ENCODE measurements at places on chromosomes 1 and 21.

DNA sequence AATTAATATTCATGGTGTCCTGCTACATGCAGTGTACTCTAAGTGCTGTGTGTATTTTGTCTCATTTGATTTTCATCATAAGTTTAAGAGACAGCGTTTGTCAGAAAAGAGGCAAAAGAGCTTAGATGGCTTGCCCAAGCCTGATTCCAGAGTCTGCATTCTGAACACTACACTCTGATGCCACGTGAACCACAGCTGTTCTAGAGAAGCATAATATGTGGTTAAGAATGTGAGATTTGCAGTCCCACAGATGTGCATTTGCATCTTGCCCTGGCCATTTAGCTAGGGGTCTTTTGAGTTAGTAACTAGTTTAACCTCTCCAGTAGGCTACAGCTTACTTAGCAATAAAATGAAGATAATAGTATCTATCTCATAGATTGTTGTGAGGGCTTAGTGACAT is 9.2 kb upstream of the GADD45A start:
- no peak for DNase-seq

DNA sequence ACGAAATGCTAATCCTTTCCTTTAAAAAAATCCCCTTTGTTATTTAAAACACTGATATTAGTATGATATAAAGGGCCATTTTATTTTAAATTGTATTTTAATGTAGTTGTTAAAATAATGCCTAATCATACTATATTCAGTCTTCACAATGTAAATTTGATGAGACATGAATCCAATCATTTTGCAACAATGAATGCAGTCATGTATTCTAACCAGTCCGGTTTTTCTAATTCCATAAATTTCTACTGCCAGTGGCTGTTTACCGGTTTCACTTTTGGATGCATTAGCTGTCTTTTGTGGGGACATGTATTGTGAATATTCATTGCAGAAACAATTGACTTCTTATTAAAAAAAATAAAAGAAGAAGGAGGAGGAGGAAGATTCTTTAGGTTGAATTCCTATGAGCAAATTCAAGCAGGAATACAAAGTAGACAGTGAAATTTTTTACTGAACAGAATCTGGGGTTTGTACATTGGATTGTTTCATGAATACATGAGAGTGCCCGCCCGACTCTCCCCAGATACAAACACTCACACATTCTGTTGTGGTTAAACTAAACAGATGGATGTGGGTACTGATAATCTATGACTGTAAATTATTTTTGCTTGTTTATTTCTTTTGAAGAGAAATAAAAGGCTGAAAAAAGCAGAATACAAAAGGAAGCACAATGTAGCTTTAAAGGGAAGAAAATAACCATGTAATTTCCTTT is 624.8 kb upstream of the PTBP2 start:
- DNase-seq = no peak

GRCh38 chr1:68188060-68188538 is 44.2 kb downstream of the WLS start:
- DNase-seq = no peak

GRCh38 chr1:180230791-180231505 is 884 bp downstream of the LHX4 start:
- no peak for DNase-seq

- DNase-seq = no peak
Measured at GRCh38 chr1:56627636-56628039, 17.5 kb upstream of the PRKAA2 start.

- DNase-seq = no peak
Measured at GRCh38 chr1:29556657-29557056, 320.3 kb downstream of the PTPRU start.

DNA sequence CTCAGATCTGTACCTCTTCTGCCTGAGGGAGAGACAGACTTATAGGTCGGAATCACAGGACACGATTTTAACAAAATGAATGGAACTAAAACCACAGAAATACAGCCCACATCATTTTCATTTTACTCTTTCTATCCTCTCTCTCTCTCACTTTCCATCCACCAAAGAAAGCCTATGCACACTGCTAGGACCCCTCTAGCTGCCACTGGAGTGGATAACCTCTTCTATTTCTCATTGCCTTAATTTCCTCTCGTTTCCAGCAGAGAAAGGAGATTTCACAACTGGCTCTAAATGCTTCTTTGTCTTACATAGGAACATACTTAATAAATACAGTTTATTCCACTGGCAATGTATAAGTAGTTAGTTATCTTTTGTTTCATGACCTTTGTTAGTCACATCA is 867.8 kb upstream of the ADGRL4 start:
- no peak for DNase-seq

DNA sequence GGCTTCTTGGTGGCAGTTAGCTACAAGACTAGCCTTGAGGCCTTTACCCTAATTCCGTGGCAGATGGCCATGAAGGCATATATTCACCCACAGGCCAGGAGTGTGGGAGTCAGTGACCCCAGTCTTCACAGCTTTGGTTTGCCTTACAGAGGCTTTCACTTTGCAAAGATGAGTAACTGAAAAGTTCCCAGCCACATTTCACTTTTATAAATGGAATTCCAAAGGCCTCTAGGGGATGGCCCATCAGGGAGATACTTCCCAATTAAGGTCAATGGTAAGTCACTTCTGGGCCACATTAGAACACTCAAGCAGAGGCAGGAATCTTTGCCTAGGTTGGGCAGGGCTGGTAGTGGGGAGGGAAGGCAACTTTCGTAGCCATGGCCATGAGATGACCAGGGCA is 13.1 kb upstream of the HEYL start:
- no peak for DNase-seq

DNA sequence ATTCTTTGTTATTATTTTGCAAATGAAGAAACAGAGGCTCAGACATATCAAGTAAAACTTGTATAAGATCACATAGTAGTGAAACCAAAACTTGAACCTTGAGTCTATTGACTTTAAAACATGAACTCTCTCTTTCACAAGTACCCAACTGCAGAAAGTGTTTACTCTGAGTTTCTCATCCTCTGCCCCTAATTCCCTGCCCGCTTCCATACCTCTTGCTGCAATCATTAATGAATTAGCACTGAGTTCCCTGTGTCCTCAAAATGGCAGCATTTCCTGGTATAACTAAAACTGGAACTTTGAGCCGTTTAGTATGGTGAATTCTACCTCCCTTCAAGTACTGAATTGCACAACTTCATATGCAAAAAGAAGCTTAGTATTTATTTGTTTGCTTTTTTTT is 147.7 kb upstream of the DNAH14 start:
- DNase-seq = no peak

DNA sequence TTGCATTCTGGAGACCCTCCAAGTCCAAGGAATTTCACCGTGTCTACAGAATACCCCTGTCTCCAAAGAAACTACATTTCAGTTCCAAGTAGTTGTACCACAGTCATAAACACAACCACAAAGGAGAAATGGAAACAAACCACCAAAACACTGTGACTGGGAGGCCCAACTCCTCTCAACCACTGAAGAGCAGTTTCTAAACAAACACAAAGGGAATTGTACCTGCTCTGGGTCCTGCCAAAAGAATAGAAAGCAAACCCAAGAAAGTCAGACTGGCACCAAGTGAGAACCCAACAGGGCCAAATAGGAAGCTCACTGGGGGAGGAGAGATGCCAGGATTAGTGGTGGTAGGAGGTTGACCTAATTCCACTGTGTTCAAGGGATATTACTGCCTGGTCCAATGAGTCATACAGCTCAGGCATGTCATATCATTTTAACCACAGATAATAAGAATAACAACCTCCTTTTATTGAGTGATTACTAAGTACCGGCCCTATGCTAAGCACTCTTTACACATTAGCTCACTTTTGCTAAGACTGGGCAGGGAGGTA is 123.9 kb upstream of the PPP2R5A start:
- DNase-seq = no peak

GRCh38 chr1:101496109-101496508 is 259.3 kb downstream of the S1PR1 start:
- DNase-seq = no peak

- no peak for DNase-seq
Measured at GRCh38 chr1:64675718-64676345, 69.0 kb upstream of the RAVER2 start.

GRCh38 chr1:218695525-218695924 is 350.4 kb downstream of the TGFB2 start:
- no peak for DNase-seq

DNA sequence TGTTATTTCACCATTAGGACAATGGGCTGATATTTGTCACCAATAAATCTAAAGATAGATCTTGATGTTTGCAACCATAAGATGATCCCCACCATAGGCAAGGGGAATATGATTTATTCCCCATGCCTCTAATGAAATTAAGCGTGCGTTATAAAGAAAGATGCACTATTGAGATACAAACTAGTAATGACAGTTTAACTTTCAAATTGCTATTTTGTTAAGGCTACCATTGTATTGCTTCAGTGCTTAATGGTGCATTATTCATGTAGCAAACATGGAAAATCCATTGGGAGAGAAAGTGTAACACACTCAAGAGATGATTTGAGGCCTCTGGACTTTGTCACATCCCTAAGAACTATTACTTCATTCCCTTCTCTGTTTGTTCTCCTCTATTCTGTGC is 108.9 kb upstream of the TRABD2B start:
- DNase-seq = no peak

GRCh38 chr1:10007169-10007568 is 10.1 kb downstream of the RBP7 start:
- DNase-seq = no peak

- no peak for DNase-seq
Measured at GRCh38 chr1:63915121-63915520, 141.3 kb downstream of the ROR1 start.

- no peak for DNase-seq
Measured at GRCh38 chr1:17086751-17087150, 32.5 kb downstream of the PADI2 start.

DNA sequence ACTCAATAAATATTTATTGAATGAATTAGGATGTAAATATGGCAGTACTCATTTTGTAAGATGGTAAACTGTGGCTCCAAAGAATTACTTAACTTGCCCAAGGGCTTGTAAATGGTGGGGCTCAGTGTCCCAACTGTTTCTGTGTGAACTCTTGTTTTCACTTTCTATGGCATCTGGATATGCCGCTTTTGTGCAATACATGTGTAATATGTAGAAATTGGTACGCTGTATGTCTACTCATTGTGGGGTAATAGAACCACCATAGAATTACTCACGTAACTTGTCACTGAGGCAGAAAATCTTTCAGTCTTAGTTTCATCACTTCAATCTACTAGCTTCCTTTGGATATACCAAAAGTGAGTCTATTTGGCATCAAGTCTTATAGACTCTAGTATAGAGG is 977 bp downstream of the PRPF3 start:
- no peak for DNase-seq

DNA sequence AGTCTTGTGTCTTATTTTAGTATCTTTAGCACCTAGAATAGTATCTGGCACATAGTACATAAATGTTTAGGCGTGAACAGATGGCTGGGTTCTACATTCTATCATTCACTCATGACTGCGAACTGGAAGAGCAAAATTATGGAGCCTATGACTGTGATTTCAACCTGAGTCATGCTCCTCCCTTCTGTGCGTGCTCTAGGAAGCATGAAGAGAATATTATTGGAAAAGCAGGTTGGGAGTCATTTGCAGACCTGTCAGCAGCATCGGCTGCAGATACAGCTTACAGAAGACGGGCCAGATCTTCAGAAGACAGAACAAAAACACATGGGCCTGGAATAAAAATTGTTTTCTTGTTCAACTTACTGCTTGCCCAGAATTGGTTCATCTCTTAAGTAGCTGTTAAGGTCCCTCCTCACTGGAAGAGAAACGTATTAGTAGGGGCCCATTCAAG is 344.0 kb upstream of the USP24 start:
- no peak for DNase-seq

DNA sequence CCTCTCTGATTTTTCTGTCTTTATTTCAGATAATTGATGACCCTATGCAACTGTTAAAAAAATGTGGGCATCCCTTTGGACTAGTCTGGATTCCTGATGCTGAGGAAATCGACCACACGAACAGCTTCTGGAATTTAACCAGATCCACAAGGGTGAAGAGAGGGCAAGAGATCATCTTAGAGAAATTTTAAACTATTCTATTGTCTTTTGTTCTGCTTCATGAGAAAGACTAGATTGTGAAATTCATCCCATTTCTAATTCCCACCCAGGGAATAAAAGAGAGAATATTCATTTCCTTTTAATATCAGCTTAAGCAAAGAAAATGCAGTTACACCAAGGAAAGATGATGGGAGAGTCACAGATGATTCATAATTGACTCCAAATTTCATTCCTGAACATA is 71.8 kb downstream of the DUSP10 start:
- DNase-seq = no peak

DNA sequence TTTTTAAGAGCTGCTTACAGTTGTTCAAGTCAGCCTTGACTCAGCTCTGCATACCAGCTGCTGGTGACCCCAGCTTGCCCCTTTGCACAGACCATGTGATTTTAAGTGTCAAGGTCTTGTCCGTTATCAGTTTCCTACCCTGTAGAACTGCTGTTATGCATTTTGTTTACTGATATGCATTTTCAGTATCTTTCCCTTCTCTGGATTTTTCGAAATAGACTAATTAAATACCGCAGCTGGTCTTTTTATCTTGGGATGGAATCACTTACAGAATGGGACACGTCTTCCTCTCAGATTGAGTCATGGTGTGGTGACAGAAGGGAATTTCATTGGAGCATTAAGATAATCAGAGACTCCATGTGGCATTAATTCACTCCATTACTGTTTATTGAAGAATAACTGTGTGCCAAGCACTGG is 145.6 kb downstream of the FMN2 start:
- no peak for DNase-seq

DNA sequence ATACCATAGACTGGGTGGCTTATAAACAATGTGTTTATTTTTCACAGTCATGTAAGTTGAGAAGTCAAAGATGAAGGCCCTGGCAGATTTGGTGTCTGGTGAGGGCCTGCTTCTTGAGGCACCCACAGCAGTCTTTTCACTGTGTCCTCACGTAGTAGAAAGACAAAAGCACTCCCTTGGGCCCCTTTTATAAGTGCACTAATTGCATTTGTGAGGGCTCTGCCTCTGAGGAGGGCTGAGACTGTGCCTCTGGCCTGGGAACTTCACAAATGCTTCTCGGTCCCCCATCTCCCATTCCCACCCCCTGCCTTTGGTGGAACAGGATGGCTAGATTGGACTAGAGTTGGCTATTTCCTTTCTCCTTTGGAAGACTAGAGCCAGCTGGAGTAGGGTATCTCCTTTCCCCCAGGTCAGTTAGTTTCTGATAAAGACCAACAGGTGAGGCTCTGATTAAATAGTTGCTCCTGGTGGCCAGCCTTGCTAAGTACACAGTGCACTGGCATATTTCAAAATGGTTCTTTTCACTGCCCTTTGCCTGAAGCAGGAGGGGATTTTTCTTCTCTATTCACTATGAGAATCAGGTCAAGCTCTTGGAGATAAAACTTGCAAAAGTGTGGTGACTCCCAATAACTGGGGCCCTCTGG is 82.9 kb downstream of the PLPPR4 start:
- no peak for DNase-seq

DNA sequence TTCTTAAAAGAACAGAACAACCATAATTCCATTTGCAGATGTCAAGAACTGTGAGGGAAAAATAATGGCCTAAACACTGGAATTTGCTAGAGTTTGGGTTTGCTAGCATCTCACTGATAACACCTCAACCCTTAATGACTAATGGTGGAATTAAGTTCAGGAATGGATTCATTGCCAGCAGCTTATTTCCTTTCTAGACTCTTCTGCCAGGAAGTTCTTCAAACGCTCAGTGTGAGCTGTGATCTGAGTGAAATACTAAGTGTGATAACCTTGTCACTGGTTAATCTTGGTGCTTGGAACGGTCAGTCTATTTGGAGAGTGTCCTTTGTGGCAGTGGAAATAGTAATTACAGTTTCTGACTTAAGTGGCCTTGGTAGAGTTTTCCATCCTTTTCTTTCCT is 21.6 kb upstream of the PLEKHM2 start:
- DNase-seq = no peak

Data from mucosa of gallbladder (tissue), 1 donor.